ENCODE measurements at places on chromosomes 4 and X.

DNA sequence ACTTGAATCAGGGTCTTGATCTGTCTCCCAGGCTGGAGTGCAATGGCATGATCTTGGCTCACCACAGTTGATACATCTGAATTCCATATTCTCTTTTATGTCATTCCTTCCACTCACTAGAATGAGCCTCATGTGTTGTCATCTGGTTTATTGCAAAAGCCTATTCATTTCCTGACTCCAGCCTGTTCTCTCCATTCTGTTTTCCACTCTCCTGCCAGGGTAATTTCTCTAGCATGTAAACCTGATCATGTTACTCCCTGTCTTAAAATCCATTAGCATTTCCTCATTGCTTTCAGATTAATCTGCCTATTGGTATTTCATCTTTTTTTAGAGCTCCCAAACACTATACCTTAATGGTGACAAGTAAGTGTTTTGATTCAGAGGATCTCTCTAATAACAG lies 4.3 kb upstream of the DDX60L start:
- DNase-seq, result no peak

GRCh38 chr4:113987382-113987941 lies 8.0 kb upstream of the ARSJ start:
- DNase-seq, result no peak

- no peak for DNase-seq
Measured at GRCh38 chrX:118519411-118520215, 24.0 kb downstream of the DOCK11 start.

DNA sequence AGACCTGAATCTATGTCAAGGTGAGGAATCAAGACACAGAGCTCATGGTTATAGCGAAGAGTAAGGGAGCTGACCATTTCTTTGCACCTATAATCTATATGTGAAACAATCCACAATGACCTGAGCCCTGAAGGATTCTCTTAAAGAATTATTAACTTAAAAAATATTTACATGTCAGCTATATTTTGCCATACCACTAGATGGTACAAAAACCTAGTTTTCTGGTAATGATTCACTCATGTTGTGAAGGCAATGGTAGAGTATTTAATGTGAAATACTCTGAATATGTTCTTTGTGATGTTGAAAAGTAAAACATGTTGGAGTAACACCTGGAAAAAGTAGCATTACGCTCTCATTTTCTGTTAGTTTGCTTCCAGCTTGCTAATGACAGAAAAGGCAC lies 40.0 kb downstream of the VGLL1 start:
- DNase-seq, result no peak

GRCh38 chr4:115165503-115165902 lies 52.1 kb upstream of the NDST4 start:
- DNase-seq, result no peak
